Right ventricle myocardium inferior (tissue), 1 donor: ENCODE measurements at places on chromosomes 13 and 19.

DNA sequence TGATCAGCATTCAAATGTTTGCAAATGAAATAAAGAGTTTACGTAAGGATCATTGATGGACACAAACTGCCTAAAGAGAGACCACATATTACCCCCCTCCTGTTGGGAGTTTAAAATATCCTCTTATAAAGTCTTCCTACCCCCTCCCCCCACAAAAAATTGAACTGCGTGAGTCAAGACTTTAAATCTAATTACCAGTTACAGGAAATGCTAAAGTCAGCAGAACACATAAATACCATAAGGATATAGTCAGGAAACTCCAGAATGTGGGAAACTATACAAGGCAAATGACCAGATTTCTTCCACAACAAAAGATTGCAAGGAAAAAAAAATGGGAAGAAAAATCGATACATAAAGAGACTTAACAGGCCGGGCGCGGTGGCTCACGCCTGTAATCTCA is 44.4 kb upstream of the FARP1 start:
- no peak for DNase-seq

DNA sequence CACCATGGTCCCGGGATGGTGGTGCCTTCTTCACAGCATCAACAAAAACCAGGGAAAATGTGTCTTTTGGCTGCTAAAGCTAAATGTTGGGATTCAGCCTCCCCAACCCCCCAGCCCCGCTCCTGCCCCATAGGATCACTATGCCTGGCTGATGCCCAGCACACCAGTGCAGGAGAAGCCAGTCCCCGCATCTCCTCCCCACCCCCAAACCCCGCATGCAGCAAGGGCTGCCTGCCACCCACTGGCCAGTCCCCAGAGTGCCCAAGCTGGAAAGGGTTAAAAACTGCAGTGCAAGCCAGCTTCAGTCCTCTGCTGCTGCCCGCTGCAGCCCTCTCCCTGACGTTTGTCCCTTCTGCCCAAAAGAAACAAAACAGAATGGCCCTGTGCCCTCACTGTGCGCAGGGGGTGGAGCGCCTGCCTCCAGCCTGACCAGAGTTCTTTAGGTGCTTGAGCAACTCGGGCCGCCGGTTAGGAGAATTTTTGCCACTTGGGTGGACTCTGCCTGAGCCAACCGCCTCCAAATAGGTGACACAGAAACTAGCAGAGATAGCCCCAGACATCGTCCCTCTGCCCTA is 3.7 kb downstream of the CALM3 start:
- no peak for DNase-seq

- no peak for DNase-seq
Measured at GRCh38 chr13:76852986-76853385, 33.2 kb downstream of the KCTD12 start.

DNA sequence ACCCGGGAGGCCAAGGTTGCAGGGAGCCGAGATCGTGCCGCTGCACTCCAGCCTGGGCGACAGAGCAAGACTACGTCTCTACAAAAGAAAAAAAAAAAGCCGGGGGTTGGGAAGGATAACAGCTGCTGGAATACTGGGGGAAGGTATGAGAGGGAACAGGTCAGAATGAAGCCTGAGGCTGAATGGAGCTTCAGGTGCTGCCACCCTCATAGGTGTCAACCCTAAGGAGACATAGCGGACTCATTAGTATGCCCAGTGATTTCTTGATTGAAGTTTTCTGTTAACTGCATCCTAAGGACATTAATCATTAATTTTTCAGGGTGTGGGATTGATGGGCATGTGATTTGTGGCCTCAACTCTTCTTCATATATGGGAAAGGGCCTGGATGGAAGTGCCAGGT is 6.0 kb downstream of the SMARCA4 start:
- DNase-seq: no peak

DNA sequence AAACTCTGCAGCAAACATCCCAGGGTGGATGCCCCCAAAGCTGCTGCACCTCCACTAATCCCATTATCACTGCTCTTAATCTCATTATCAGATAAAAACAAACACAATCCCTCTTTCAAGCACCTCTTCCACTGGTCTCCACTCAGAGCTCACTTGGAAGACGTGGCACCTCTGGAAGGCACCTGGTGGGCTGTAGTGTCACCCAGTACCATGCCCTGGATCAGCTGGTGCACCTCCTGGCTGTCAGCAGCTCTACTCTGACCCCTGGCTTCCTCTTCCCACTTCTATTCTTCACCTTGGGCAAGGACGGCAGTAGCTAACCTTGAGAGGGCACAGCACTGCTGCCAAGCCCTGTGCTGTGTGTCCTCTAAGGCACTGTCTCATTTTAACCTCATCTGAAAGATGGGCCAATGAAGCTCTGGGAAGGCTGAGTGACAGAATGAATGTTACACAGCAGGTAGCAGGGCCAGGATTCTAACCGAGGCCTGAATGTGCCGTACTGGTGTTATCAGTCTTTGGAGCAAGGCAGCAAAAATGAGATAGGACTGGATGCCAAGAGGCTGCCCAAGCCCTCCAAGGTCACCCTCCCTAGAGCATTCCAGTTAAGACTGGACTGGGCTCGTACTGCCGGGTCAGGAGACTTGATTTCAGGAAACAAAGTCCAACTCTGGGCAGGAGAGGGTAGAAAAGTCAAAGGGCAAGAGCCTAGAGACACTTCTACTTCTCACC is 7.4 kb downstream of the BRD4 start:
- no peak for DNase-seq

DNA sequence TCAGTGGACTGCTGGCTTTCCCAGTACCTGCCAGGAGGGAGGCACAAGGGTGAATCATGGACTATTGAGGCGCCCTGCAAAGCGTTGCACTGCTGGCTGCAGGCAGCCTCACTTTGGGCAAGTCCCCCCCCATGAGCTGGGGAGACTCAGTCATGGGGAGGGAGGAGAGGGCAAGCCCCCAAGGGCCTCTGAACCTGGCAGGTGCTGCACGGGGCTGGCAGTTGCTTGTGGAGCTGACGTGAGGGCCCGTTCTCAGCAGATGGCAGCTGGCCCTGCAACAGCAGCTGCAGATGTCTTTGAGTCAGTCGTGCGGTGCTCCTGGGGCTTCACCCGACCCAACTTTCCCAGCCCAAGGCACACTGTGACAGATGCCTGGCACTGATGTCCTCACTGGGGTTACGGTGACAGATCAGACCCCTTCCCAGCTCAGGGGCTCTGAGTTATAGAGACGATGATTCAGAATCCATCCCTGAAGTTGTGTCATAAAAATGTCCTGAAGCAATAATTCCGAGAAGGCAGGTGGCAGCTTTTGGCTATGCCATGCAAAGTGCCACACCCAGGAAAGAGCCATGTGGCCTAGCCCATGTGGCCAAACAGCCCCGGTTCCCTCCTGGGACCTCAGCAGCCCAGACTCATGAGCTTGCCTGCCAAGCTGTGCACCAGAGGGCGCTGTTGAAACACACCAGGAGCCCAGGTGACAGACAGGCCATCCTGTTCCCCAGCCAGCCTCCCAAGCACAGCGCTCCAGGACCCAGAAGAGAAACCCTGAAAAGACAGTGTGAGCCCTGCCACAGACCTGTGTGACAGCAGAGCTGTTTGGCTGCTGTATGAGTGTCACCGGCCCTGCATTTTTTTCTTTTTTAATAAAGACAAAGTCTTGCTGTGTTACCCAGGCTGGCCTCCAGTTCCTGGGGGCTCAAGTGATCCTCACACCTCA is 53.6 kb upstream of the LDLR start:
- DNase-seq: peak; percentile 95

- DNase-seq: no peak
Measured at GRCh38 chr13:50248516-50249143, 233.4 kb downstream of the KCNRG start.

DNA sequence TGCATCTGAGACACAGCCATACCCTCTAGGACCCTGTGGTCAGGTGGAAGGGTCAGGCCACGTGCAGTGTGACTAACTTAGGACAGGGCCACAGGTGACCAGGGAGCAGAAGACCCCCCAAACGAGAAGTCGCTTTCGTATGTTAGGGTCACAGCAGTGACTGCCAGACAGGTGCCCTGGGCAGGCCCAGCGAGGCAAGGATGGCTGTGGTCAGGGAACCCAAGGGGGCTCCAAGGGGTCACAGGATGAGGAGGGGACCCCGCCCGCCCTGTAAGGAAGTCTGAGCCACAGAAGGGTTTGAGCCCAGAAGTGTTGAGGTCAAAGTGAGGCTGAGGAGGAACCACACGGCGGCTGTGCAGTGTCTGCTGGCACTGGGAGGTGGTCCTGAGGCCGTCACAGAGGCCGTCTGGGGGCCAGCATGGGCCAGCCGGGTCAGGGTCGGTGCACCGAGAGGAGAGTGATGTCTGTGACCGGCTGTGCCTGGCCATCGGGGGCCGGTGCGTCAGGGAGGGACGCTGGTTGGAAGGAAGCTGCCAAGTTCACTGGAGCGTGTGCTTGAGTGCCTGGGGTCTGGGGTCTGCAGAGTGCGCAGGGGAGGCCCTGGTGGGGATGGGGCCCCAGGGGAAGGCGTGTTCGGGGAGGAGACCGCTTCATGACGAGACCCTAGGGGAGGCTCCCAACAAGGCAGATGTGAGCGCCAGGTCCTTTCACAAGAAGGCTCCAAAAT is 24.8 kb upstream of the TMEM255B start:
- DNase-seq: peak; percentile 32

GRCh38 chr19:34243876-34244578 is 10.3 kb upstream of the GARRE1 start:
- DNase-seq: no peak

- no peak for DNase-seq
Measured at GRCh38 chr13:29161676-29162075, 341.5 kb downstream of the MTUS2 start.

GRCh38 chr13:100356426-100356825 is 232.2 kb downstream of the GGACT start:
- DNase-seq: no peak

DNA sequence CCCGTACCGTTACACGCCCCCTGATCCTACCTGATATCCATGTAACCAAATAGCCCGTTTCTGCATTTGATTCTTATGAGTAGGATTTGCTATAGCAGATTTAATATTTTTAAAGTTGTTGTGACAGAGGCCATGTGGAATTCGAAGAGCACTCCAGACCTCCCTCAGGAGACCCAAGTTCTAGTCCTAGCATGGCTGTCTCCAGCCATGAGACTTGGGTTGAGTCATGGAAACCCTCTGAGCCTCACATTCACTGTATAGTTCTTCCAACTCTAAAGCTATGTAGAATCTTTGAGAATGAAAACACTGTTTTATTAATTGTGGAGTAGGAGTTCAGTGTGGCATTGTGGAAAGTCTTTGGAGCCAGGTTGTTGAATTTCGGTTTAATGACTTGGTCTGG is 8.0 kb upstream of the GPR183 start:
- no peak for DNase-seq

GRCh38 chr13:27659145-27659865 is 37.6 kb downstream of the POLR1D start:
- no peak for DNase-seq

- no peak for DNase-seq
Measured at GRCh38 chr13:22002893-22003292, 332.0 kb downstream of the FGF9 start.

DNA sequence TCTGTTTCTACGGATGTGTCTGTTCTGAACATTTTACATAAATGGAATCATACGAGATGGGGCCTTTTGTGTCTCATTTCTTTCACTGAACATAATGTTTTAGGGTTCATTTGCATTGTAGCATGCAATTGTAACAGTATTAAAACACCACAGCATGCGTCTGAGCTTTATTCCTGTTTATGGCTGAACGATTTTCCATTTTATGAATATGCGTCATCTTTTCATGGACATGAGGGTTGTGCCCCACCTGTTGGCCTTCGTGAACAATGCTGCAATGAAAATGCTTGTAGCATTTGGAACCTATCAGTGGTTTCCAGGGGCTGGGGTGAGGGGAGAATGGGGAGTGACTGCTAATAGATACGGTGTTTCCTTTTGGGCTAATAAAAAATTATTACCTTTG is 5.1 kb downstream of the OR10H1 start:
- no peak for DNase-seq

- DNase-seq: peak; percentile 34
Measured at GRCh38 chr19:38678891-38679494, 31.5 kb downstream of the ACTN4 start.

GRCh38 chr19:8478598-8478997 is 23.8 kb downstream of the PRAM1 start:
- peak; percentile 9 for DNase-seq

- DNase-seq: no peak
Measured at GRCh38 chr19:32307591-32307990, 37.8 kb upstream of the ZNF507 start.

GRCh38 chr13:110784704-110785103 is 71.2 kb downstream of the ING1 start:
- no peak for DNase-seq

- no peak for DNase-seq
Measured at GRCh38 chr13:25111585-25111956, 15.6 kb downstream of the PABPC3 start.

DNA sequence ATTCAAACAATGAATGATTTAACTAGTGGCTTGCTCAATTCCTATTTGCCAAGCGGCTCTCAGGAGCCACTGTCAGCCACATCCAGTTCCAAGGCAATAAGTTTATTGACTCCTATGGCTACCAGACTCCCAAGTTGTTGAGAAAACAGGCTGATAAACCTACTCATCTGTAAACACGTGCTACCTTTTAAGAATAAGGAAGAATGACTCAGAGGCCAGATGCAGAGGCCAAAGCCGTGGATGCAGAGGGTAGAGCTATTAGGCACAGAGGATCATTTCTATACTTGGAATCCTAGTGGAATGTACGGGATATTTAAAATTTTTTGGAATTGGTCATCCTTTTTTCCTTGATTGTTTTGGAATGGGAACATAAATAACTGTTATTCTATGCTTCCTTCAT is 1921.1 kb downstream of the OLFM4 start:
- no peak for DNase-seq

GRCh38 chr13:95192998-95193397 is 108.3 kb downstream of the ABCC4 start:
- no peak for DNase-seq

DNA sequence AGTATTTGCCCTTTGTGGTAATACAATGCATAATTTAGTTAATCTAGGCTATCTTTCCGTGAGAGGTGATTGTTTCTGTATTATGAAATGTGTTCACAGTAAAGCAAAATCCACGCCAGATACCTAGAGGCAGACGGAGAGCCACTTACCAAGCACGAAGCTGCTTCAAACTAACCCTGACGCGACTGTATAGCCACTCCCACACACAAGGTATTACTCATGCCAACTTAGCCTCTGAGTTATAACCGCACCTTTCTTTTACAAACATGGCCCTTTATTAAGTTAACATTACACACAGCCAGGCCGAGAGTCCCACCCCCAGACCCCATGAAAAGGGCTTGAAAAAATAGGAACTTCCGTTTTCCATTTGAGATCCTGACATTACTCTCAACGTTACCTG is 185.7 kb downstream of the ABCC4 start:
- no peak for DNase-seq

GRCh38 chr13:74018062-74018431 is 116.2 kb downstream of the KLF12 start:
- DNase-seq: no peak
